ENCODE measurements at places on chromosomes 6 and 20.
A peak's percentile ranks its signal among the peaks of the same experiment; 100 is the strongest.

DNA sequence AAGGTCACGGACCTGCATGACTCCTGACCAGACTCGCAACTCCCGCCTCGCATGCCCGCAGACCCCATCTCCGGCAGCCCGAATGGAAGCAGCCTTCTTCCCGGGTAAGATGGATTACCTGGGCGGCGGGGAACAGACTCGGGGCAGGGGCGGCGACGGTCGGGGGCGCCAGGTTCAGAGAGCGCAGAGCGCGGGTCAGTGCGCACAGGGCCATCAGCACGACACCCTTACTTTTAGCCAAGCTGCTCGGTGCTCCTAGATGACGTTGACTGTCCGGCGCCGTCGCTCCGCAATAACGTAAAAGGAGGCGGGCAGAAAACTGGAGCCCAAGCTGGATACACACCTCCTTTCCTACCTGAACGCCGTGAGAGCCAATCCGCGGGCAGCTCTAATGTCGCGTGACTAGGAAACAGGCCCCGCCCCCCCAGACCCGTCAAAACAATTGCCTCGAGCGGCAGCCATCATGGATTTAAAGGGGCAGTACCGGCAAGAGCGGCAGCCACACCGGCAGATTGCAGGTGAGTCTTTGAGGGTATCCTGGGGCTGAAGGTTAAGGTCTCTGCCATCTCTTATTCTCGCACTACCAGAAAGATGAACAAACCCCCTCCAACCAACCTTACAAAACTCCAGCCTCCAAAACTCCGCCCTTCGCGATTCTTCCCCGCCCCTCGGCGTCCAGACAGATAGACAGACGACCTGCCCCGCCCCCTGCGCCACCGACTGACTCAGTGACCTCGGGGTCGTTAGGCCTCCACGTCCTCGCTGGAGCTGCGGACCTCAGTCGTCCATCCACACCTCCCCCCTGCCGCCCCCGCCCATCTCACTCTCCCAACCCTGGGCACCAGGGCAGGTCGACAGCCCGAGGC is at the start of the genes KLC4 and MRPL2:
Gene KLC4, plus strand, starts transcription at position 464 of the 866 bp plus-strand sequence. CDS start 1,705 bp downstream, outside the sequence.
Gene MRPL2, minus strand, starts transcription at position 267 of the 866 bp plus-strand sequence. Its CDS starts 53 bp downstream, at position 214.
- DNase-seq = peak; percentile 99

- DNase-seq = no peak
Observed at GRCh38 chr20:1893721-1894470, 1.3 kb upstream of the SIRPA start.

GRCh38 chr20:707451-708110 is 32.0 kb upstream of the SCRT2 start:
- no peak for DNase-seq

GRCh38 chr6:14037402-14038277 is 79.9 kb upstream of the CD83 start:
- DNase-seq = peak; percentile 91

DNA sequence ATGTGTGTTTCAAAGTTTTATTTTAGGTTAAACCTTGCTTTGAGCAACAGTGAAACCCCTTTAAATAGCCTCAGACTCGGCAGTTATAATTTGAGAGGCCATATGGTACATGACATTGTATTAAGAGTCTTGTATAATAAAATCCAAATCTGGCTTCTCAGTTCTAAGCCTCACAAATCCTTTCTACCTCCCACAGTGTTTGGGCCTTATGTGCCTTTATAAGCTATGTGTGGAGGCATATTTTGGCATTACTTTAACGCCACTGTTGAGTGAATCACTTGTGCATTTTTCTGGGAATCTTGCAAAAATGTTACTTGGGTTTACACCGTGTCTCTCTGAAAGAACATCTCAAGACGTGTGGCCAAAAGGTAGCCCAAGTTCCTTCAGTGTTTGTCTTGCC is 152.4 kb downstream of the COL9A1 start:
- DNase-seq = no peak

DNA sequence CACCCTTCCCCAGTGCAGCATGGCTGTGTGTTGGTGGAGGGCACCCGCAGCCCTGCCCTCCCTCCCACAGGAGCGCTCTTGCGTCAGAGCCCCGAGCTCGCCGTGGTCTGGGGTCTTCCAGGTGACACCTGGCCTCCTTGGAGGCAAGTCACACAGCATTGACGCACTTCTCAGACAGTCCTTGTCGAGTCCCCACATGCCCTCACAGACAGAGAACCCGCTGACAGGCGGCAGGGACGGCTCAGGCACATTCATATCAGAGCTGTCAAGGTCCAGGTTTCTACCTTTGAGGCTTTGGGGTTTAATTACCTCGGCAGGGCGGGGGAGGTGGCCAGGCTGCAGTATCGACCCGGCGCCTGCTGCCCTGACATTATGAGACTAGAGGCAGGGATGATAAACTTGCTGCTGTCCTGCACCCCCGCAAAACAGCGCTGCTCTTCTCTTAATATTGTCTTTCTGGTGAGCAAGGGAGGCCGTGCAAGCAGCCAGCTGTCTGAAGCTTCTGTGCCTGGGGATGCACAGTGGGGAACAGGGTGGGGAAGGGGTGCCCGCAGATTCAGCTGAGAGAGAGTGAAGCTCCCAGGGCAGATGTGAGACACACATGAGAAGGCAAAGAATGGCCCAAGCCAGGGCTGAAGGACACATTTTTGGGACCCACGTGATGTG is 4.7 kb downstream of the NPEPL1 start:
- no peak for DNase-seq
